Posterior cingulate gyrus (tissue), 11 donors: ENCODE measurements at places on chromosomes 2 and 18.
A peak's percentile ranks its signal among the peaks of the same experiment; 100 is the strongest.

- peak; percentile 55 for DNase-seq
Measured at GRCh38 chr2:95374029-95374428, 28.5 kb upstream of the FAHD2A start.

GRCh38 chr2:239017491-239018098 is 169.7 kb downstream of the TWIST2 start:
- no peak for DNase-seq

DNA sequence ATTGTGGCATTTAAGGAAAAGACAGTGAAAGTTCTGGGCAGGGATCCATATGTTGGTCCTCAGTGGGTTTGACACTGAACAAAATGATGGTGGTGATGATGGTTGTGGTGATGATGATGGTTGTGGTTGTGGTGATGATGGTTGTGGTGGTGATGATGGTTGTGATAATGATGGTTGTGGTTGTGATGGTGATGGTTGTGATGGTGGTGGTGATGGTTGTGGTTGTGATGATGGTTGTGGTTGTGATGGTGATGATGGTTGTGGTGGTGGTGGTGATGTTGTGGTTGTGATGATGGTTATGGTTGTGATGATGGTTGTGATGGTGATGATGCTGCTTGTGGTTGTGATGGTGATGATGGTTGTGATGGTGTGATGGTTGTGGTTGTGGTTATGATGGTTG is 308.7 kb downstream of the AGAP1 start:
- no peak for DNase-seq

GRCh38 chr18:5097116-5097703 is 99.8 kb downstream of the AKAIN1 start:
- DNase-seq = no peak

- no peak for DNase-seq
Measured at GRCh38 chr18:11163665-11164064, 14.3 kb upstream of the PIEZO2 start.

GRCh38 chr2:25076749-25077148 is 34.9 kb downstream of the EFR3B start:
- DNase-seq = no peak

GRCh38 chr2:231533086-231533776 is 3.0 kb upstream of the NMUR1 start:
- DNase-seq = no peak

GRCh38 chr18:48002933-48003365 is 72.5 kb upstream of the SMAD2 start:
- DNase-seq = no peak

DNA sequence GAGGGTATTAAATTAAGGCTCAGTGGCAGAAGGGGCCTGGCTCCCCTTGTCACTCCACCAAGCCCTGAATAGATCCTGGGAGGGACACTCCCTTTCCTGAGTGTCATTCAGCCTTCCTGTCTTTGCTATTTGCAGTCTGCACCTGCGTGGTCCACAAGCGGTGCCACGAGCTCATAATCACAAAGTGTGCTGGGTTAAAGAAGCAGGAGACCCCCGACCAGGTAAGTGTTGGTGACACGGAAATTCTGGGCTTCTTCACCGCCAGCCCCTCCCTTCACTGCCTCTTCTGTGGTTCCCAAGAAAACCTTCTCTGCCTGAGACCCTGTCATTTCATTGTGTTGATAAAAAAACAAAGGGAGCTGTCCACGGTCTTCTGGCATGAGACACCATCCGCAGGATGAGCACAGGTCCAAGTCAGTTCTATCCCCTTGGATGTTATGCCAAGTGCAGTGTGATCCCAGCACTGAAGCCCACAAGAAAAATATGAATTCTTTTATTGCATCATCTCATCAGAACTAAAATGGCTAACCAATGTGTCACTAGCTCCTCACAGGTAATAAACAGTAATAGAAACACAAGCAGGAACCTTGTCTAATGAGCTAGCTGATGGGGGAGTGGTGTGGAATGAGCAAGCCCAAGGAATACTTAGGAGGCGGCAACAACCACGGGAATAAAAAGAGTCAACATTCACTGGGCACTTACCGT is 316.9 kb upstream of the EPAS1 start:
- no peak for DNase-seq

DNA sequence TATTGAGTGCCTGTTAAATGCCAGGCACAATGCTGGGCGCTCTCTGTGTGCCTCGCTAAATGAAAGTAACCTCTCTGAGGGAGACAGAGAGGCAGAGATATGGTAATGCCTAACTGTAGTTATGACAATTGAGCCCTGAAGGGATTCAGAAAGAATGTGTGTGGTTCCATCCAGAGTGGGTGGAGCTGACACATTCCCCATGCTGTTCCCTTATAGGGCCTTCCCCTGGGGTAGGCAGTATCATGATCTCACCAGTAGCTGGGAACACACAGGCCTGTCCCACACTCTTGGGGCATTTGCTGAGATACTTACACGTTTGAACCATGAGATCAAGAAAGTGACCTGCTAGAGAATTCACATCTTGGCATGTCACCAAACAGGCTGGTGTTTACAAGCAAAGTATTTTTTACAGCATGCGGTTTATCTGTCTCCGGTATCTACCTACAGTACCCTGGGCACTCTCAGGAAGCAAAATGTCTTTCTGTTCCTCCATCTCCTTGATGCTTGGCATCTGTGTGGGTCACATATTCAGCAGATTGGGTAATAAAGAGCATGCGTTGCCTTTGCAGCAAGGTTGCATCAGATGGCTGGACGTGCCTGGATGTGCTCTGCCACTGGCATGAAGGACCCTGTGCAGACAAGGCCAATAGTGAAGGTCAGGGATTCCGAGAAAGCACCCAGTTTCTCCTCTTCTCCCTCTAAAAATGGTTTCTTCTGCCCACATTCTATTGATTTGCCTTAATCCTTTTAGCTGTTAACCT is 9.4 kb downstream of the CTIF start:
- DNase-seq = no peak

DNA sequence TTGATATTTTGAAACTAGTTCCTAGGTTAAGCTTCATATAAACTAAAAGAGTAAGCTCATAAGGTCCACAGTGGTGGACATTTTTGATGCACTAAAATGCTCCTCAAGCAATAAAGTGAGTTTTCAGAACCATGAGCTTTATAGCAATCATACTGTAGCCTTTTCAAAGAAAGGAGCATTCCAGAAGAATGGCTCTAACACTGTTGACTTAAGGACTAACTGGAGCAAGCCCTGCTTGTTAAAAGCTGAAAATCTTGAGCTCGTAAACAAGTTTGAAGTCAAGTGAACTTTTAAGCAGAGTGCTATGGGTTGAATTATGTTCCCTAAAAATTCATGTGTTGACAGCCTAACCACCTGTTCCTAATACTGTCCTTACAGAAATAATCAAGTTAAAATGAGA is 38.0 kb downstream of the KYNU start:
- no peak for DNase-seq

- DNase-seq = no peak
Measured at GRCh38 chr2:20567159-20567925, 83.6 kb downstream of the HS1BP3 start.

- DNase-seq = no peak
Measured at GRCh38 chr18:79067611-79068010, 1.6 kb upstream of the ATP9B start.

GRCh38 chr2:153543635-153544071 is 65.1 kb upstream of the RPRM start:
- no peak for DNase-seq

DNA sequence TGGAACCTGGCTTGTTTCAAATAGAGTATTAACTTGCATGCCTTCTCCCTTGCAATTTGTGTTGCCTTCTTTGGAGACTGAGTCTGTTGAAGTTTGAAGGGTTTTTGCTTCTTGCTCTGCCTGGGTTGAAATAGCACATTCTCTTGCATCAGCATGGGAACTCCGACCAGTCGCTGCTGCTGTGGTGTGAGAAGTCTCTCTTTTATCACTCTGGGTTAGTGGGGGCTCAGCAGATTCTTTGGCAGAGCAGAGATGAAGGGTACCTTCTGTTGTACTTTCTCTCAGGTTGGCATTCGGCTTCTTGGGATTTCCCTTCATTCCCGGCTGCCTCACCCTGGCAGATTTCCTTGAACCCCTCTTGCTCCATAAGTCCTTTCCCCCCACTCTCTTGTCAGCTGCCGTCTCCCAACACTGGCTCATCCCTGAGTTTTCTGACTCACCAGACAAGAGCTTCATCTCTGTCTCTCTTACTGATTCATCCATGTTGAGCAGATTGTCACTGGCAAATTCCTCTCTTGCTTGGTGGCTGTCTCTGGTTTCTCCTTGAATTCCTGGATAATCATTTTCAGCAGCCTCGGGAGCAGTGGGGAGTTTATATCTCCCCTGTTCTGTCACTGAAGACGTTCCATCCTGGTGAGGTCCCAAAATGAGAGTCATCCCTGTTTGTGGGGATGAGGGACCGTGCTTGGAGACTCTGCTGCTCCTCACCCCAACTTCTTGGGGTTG is 49.9 kb downstream of the ALPK2 start:
- DNase-seq = no peak

DNA sequence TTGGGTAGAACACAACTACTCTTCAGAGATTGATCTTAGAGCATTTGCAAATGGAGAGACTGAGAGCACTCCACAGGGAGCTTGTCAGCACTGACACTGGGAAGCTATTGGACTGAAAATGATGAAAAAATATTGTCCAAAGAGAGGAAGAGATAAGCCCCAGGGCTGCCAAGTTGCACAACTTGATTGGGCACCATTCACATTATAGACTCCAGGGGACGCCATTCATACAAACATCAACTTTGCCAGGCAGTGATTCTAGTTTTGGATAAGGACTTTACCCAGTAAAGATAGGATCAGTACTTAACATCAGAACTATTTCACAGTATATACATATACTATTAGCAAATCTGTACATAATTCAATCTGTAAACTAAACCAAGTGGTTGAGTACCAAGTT is 79.6 kb upstream of the MYCN start:
- no peak for DNase-seq

DNA sequence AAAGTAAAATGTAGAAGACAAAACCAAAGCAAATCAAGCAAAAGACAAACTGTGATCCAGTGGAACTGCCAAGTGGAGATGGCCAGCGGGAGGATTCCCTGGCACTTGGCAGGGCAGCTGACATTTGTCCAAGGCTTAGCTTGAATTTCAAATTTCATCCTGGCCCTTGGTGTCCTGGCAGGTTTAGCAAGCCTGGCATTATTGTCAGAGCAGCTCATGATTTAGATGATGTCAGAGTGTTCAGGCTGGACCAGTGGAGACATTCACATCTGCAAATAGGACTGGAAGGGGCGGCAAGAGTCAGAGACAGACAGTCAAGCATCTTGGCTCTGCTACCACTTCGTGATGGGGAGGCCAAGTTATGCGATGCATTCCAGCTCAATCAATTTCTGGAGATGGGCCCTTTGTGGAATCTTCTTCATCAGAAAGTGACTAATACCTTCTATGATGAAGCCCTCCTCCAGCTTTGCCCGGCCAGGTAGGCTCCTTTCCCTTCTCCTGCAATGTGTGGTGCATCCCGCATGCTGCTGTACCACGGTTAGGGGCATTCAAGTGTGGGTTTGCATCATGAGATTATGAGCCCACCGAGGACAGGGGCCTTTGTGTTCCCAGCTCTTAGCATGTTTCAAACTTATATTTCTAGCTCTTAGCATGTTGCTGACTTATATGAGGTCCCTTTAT is 199.7 kb downstream of the ANKRD30B start:
- DNase-seq = no peak

DNA sequence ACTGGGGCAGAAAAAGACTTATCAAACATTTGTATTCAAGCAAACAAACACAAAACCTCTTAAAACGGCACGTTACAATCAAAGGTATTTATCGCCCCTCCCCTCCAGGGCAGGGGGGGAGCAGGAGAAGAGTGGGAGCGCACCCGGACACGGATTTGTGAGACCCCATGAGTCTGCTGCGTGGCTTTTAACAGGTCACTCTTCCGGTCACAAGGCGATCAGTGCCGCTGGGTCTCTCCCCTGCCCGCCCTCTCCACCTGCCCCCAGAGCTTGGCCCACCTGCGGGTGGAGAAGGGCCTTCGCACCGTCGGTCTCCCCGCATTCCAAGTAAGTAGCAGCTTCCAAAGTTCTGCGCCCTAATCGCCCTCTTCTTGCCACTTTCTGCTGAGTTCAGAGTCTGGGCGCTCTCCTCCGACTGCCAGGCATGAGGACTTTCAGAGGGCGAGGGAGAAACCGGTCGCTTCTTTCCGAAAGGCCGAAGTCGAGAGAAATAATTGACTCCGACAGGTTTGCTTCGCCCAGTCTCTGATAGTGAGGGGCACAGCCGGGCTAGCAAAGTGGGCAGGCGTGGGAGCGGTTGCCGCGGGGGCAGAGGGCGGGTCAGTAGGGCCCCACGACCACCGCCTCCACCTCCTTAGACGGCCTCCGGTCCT is 800 bp downstream of the RPRM start:
- no peak for DNase-seq

- DNase-seq = no peak
Measured at GRCh38 chr2:233061591-233062450, 1.7 kb downstream of the INPP5D start.

DNA sequence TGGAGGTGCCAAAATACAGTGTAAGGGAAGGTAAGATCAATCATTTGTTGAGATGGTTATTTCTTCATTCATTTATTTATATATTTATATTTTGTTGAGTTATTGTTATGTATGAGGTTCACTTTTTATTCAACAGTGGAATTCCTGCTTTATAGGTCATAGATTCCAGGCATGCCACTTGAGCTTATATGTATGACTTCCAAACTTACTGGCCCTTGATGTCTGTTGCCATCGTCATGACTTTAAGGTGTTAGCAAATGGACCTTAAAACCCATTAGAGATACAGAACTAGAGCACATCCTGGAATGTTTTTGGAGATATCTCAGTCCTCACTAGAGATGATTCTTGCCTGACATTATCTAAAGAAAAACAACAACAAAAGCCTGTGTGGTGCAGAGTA is 25.9 kb downstream of the CCDC85A start:
- no peak for DNase-seq

DNA sequence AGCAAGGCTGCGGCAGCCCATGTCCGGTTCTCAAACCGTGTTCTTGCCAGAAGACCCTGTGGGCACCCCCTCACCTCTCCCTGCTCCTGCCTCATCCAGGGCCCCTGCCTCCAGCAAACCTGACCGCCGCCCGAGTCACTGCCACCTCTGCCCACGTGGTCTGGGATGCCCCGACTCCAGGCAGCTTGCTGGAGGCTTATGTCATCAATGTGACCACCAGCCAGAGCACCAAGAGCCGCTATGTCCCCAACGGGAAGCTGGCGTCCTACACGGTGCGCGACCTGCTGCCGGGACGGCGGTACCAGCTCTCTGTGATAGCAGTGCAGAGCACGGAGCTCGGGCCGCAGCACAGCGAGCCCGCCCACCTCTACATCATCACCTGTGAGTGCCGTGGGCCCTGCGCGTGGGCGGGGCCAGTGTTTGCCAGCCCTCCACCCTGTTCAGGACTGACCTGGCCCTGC is 32.2 kb downstream of the MTERF4 start:
- DNase-seq = no peak

GRCh38 chr2:45912109-45912508 is 260.6 kb downstream of the PRKCE start:
- no peak for DNase-seq
